ENCODE measurements at places on chromosomes 1 and 21.
A peak's percentile ranks its signal among the peaks of the same experiment; 100 is the strongest.

GRCh38 chr1:156547434-156547833 lies 24.9 kb downstream of the IQGAP3 start:
- no peak for DNase-seq

GRCh38 chr1:172944931-172945330 lies 105.8 kb downstream of the TNFSF18 start:
- no peak for DNase-seq

DNA sequence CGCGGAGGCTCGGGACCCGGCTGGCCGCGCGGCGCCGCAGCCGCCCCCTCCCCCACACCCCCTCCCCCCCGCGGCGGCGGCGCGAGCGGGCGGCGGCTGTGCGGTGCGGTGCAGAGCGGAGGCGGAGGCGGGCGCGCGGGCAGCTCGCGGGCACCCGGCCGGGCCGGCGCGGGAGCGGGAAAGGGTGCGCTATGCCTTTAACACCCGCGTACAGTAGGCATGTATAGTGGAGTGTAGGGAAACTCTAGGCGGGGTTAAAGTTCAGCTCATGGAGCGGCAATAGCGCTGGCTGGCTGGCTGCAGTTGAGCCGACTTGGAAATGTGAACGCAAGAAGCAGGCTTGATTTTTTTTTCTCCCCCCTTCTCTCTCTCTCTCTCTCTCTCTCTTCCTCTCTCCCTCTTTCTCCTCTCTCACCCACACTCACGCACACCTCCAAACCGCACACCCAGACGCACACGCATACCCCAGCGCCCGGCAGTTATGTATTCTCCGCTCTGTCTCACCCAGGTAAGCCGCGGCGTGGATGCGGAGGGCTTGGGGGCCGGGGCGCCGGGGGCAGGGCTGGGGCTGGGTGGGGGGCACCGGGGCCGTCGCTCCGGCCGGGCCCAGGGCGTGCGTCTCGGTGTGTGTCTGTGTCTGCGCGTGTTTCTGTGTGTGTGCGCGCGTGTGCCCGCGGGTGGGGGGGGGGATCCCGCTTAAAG lies at the start of gene NFIA:
TSS of gene NFIA (plus strand) at position 251 of the 702 bp plus-strand sequence.
- peak; percentile 62 for DNase-seq

- no peak for DNase-seq
These were observed 33.6 kb downstream of the CHML start for GRCh38 chr1:241606544-241606943.

DNA sequence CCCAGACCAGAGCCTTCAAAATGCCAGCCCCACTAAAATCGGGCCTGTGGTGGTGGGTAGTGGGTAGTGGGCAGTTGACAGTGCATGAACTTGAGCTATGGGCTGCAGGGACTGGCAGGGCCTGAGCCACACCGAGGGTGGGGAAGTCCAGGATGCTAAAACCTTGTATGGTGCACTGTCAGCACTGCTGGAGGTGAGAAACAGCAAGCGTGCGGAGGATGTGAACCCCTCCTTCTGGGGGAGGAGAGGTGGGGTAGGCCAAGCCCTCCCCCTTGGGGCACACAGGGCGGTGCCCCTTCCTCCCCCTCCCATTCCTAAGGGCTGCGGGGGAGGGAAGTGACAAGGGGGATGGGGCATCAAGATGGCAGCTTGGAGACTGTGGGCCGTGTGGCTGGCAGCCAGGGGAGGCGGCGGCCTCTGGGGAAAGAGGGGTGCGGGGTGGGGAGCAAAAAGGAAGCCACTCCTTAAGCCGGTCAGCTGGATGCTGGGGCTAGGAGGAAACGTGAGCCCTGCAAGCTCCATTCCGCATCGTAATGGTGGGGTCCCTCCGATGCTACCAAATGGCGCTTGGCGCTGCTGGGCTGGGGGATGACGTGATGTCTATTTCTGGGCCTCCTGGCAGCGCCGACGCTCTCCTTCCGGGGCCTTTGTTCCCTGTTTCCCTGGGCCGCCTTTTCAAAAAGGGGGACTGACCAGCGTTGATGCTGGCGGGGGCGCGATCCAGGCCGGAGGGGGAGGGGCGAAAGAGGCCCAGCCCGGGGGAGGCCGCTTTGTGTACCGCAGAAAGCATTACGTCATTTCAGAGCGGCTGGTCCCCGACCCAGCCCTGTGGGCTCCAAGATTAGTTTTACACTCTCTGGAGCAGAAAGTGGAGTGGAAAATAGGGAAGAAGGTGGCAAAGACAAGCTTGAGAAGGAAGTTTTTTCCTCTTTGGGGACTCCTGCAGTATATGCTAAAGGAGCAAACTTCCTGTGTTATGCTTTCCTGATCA lies 809 bp downstream of the SYT11 start:
- peak; percentile 93 for DNase-seq

DNA sequence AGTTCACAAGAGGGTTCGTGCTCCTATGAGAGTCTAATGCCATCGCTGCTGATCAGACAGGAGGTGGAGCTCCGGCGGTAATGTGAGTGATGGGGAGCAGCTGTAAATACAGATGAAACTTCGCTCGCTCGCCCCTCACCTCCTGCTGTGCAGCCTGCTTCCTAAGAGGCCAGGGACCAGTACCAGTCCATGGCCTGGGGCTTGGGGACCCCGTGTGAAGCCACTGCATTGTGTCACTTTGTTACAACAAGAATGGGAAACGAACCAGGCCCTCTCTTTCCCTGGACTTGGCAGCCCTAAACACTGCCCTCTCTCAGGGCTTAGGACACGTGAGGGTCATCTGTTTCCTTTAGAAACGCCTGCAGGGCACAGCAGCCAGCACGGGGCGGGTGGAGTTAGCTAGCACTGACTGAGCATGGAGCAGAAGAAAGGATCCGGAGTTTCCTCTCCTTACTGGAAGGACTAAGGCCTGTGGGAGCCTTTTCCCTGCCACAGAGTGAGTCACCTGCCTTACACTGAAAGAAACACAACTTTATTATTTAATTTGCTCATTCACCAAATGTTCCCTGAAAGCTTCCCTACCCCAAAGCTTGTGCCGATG lies 185.2 kb upstream of the TMEM51 start:
- DNase-seq = no peak
